Mesenteric fat pad (tissue), 1 donor: ENCODE measurements at places on chromosomes 6 and 20. TPM values are rescaled to one million over a fixed set of nuclear protein-coding genes. Genes with fewer than 3 reads are reported as not detected.

The SLC25A27 gene
- 12.9 TPM for total RNA-seq

The PRDM13 gene
- not detected for total RNA-seq

The PDSS2 gene
- 11.5 TPM for total RNA-seq

The SSTR4 gene
- not detected for total RNA-seq

The EDN1 gene
- total RNA-seq, result 7.5 TPM

The CTAGE9 gene
- not detected for total RNA-seq

The AKAP12 gene
- 223 TPM for total RNA-seq

The LRRC1 gene
- 6.2 TPM for total RNA-seq

The MYMX gene
- 11.6 TPM for total RNA-seq

The NFATC2 gene
- total RNA-seq, result 9.3 TPM

The ZSCAN23 gene
- 1.5 TPM for total RNA-seq
